ENCODE measurements at places on chromosomes 5 and 9. TPM values are rescaled to one million over a fixed set of nuclear protein-coding genes. Genes with fewer than 3 reads are reported as not detected.

The MORN5 gene
- not detected for total RNA-seq

The GRM6 gene
- total RNA-seq: not detected

The SIGMAR1 gene
- total RNA-seq: 48.3 TPM

The IQGAP2 gene
- 28.5 TPM for total RNA-seq

The SPATA31C1 gene
- not detected for total RNA-seq

The PCDHB12 gene
- 3.3 TPM for total RNA-seq

The NR5A1 gene
- total RNA-seq: not detected

The CNTFR gene
- 116 TPM for total RNA-seq

The LTC4S gene
- total RNA-seq: 9.6 TPM

The SMIM33 gene
- not detected for total RNA-seq

The ECM2 gene
- 71.3 TPM for total RNA-seq

The FAM78A gene
- total RNA-seq: 6.3 TPM

The MRPS2 gene
- 25.9 TPM for total RNA-seq

The SOX30 gene
- total RNA-seq: not detected

The ARHGEF37 gene
- total RNA-seq: 3.9 TPM

The CDO1 gene
- total RNA-seq: 60.8 TPM

The MAMDC2 gene
- total RNA-seq: 3.7 TPM

The SCGB3A2 gene
- not detected for total RNA-seq

The NR2F1 gene
- 71.5 TPM for total RNA-seq

The LRRC26 gene
- not detected for total RNA-seq

The LHX6 gene
- 20.9 TPM for total RNA-seq

The SYK gene
- 26.7 TPM for total RNA-seq

The SGTB gene
- 13.0 TPM for total RNA-seq

The SLC25A2 gene
- 0.61 TPM for total RNA-seq

The PCDHB14 gene
- 1.9 TPM for total RNA-seq

The ARSI gene
- total RNA-seq: 0.58 TPM

The CPEB4 gene
- 60.2 TPM for total RNA-seq

The TMEM174 gene
- not detected for total RNA-seq

The PCDHA1 gene
- not detected for total RNA-seq

The POLE3 gene
- total RNA-seq: 26.4 TPM

The TLR4 gene
- total RNA-seq: 62.8 TPM

The PCDHB5 gene
- total RNA-seq: 1.5 TPM

The CATSPER3 gene
- 0.61 TPM for total RNA-seq

The FBXO38 gene
- total RNA-seq: 45.4 TPM

The SPINK6 gene
- not detected for total RNA-seq

The PPWD1 gene
- 25.0 TPM for total RNA-seq

The OR2V1 gene
- not detected for total RNA-seq

The OR1J2 gene
- total RNA-seq: not detected

The JAKMIP2 gene
- total RNA-seq: 0.06 TPM

The ARL14EPL gene
- total RNA-seq: not detected

The ANKRD31 gene
- total RNA-seq: 0.13 TPM

The INSL6 gene
- total RNA-seq: not detected

The GFI1B gene
- total RNA-seq: not detected

The NUTM2G gene
- not detected for total RNA-seq

The EIF4E1B gene
- not detected for total RNA-seq

The LCN15 gene
- total RNA-seq: 0.32 TPM

The MSMP gene
- total RNA-seq: not detected

The GHR gene
- total RNA-seq: 145 TPM

The ADCY2 gene
- total RNA-seq: 1.2 TPM

The TAF11L10 gene
- total RNA-seq: not detected

The SAXO1 gene
- total RNA-seq: not detected

The BASP1 gene
- total RNA-seq: 46.9 TPM
